ENCODE measurements at places on chromosomes 4 and X. TPM values are rescaled to one million over a fixed set of nuclear protein-coding genes. Genes with fewer than 3 reads are reported as not detected.

DNA sequence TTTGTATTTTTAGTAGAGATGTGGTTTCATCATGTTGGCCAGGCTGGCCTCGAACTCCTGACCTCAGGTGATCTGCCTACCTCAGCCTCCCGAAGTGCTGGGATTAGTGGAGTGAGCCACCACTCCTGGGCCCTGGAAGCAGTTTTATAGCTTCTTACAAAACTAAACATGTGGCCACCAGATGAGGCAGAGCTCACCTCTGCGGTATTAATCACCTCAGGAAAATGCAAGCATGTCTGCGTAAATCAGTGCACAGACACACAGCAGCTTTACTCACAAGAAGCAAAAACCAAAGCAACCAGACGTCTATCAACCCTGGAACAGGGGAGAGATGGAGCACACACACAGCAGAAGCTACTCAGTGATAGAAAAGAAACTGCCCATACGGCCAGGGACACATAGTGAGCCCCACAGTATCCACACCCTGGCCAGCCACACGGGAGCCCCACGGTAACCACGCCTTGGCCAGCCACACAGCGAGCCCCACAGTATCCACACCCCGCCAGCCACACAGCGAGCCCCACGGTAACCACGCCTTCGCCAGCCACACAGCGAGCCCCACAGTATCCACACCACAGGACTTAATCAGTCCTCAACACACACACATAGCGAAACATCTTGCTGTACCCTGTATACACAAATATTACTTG lies 30.2 kb downstream of the PPP2R3B start:
- no peak overlapping the region for H3K27ac ChIP-seq
- peaks cover 55% of the 10 kb centered on the region for H3K36me3 ChIP-seq
- H3K27me3 ChIP-seq, result no peaks in the 10 kb centered on the region
- no peak for DNase-seq

GRCh38 chr4:184649971-184650855 lies 675 bp downstream of the PRIMPOL start:
- DNase-seq, result no peak
- peaks cover 40% of the 10 kb centered on the region for H3K4me1 ChIP-seq
- H3K36me3 ChIP-seq, result peaks cover 12% of the 10 kb centered on the region
- H3K4me3 ChIP-seq, result peak overlapping the region; percentile 99
- H3K27ac ChIP-seq, result peak overlapping the region; percentile 96

DNA sequence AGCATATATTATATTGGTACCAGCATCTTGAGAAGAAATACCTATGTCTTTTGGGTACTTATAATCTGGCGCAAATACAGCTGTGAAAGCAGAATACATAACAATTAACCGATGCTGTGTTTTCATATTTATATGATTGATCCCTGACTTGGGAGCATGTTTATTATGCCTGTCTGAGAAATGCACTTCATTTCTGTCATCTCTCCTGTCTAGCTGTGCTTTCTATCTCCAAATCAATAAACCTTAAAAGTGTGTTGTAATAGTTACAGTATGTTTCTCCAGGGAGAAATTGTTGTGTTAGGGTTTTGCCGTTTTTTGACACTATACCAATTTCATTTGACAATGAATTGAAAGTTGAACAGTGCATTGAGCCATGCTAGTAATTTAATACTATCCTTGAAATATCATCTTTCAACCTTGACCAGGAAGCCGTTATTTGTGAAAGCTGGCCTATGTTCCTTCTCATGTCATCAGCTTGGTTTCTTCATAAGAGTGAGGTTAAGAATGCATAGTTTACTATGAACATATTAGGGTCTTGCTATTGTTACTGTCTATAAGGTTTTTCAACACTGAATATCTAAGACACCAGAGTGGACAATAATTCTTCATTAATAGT lies 206.2 kb upstream of the PCDH18 start:
- no peaks in the 10 kb centered on the region for H3K36me3 ChIP-seq
- no peak for DNase-seq
- no peak overlapping the region for H3K27ac ChIP-seq
- no peaks in the 10 kb centered on the region for H3K4me1 ChIP-seq
- H3K27me3 ChIP-seq, result no peaks in the 10 kb centered on the region
- H3K4me3 ChIP-seq, result no peak overlapping the region

- no peak for DNase-seq
- H3K36me3 ChIP-seq, result no peaks in the 10 kb centered on the region
- H3K27me3 ChIP-seq, result no peaks in the 10 kb centered on the region
- H3K4me1 ChIP-seq, result no peaks in the 10 kb centered on the region
- H3K4me3 ChIP-seq, result no peak overlapping the region
These were observed 23.1 kb downstream of the AFF2 start for GRCh38 chrX:148523303-148524080.

- H3K4me1 ChIP-seq, result peaks cover 5% of the 10 kb centered on the region
- no peak overlapping the region for H3K4me3 ChIP-seq
- H3K27me3 ChIP-seq, result no peaks in the 10 kb centered on the region
- H3K36me3 ChIP-seq, result no peaks in the 10 kb centered on the region
- no peak overlapping the region for H3K27ac ChIP-seq
These were observed 35.0 kb downstream of the FBXW7 start for GRCh38 chr4:152500800-152501434.

Gene BANK1
- total RNA-seq, result 0.34 TPM

Gene TRMT44
- 30.8 TPM for total RNA-seq

Gene S100G
- not detected for total RNA-seq

Gene RPS6KA3
- 27.2 TPM for total RNA-seq

Measured in suprapubic skin (tissue), 4 donors.